ENCODE measurements at places on chromosomes 5 and 9. TPM values are rescaled to one million over a fixed set of nuclear protein-coding genes. Genes with fewer than 3 reads are reported as not detected.

GRCh38 chr5:53984971-53985370 is 325.4 kb downstream of the ARL15 start:
- no peak overlapping the region for H3K27ac ChIP-seq
- no peaks in the 10 kb centered on the region for H3K4me1 ChIP-seq
- H3K4me3 ChIP-seq, result no peak overlapping the region
- no peak for DNase-seq
- no peaks in the 10 kb centered on the region for H3K27me3 ChIP-seq

DNA sequence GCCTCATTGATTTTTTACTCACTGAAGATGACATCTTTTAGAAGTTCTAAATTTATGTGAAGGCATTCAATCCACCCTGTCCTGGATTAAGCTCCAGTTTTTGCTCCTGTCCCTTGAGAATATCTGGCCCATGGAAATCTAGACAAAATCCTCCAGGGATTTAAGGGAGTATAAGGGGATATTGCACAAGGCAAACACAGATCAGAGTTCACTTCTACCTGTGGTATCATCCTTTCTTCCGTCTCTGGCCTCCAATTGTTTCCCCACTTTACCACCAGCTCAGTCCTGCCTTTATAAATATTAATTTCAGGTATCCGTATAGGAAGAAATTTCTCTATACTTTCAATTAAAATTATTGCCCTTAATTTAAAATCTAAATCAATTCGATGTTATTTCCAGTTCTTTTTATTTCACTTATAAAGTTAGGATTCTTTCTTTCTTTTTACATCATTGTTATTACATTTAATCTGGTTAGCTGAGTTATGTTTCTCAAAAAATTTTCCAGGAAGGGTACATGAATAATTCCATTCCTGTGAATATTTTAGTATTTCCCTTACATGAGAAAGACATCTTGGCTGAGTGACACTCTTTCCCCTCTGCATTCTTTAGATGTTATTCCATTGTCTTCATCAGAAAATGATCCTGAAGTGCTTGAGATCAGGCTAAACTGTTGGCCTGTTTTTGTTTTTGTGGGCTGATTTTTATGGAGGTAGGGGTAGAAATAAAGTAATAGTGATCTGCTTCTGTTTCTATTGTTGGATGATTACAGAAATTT is 194.3 kb upstream of the MAP3K1 start:
- H3K27me3 ChIP-seq, result no peaks in the 10 kb centered on the region
- H3K4me3 ChIP-seq, result no peak overlapping the region
- DNase-seq, result no peak
- H3K27ac ChIP-seq, result no peak overlapping the region
- peaks cover 7% of the 10 kb centered on the region for H3K4me1 ChIP-seq

GRCh38 chr5:96066386-96066719 is 104.7 kb upstream of the ELL2 start:
- no peaks in the 10 kb centered on the region for H3K27me3 ChIP-seq
- DNase-seq, result no peak
- H3K4me3 ChIP-seq, result no peak overlapping the region
- H3K27ac ChIP-seq, result no peak overlapping the region
- H3K36me3 ChIP-seq, result no peaks in the 10 kb centered on the region
- peaks cover 6% of the 10 kb centered on the region for H3K4me1 ChIP-seq

DNA sequence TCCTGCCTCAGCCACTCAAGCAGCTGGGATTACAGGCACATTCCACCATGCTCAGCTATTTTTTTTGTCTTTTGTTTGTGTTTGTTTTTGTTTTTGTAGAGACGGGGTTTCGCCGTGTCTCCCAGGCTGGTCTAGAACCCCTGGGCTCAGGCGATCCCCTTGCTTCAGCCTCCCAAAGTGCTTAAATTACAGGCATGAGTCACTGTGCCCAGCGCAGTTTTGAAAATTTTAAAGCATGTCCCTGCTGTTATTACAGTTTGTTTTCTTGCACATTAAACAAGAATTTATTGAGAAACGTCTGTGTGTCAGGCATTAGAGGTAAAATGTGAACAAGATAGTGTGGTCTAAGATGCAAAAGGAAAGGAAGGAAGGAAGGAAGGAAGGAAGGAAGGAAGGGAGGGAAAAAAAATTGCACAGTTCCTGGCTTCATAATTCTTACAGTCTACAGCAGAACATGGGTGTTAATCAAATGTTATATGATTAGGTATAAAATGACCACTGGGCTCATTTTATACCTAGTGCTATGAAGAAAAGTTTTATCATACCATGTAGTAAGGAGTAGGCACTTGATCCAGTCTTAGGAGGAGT is 205.4 kb downstream of the SNX18 start:
- no peak for DNase-seq
- H3K27ac ChIP-seq, result no peak overlapping the region
- no peaks in the 10 kb centered on the region for H3K27me3 ChIP-seq
- H3K4me1 ChIP-seq, result no peaks in the 10 kb centered on the region

SH3GLB2 gene
- polyA plus RNA-seq, result 96.1 TPM
